Tongue (tissue), 3 donors: ENCODE measurements at places on chromosomes 11 and 22.
A peak's percentile ranks its signal among the peaks of the same experiment; 100 is the strongest.

GRCh38 chr11:5065027-5065426, 4.3 kb upstream of the OR52E1 start:
- DNase-seq: no peak

DNA sequence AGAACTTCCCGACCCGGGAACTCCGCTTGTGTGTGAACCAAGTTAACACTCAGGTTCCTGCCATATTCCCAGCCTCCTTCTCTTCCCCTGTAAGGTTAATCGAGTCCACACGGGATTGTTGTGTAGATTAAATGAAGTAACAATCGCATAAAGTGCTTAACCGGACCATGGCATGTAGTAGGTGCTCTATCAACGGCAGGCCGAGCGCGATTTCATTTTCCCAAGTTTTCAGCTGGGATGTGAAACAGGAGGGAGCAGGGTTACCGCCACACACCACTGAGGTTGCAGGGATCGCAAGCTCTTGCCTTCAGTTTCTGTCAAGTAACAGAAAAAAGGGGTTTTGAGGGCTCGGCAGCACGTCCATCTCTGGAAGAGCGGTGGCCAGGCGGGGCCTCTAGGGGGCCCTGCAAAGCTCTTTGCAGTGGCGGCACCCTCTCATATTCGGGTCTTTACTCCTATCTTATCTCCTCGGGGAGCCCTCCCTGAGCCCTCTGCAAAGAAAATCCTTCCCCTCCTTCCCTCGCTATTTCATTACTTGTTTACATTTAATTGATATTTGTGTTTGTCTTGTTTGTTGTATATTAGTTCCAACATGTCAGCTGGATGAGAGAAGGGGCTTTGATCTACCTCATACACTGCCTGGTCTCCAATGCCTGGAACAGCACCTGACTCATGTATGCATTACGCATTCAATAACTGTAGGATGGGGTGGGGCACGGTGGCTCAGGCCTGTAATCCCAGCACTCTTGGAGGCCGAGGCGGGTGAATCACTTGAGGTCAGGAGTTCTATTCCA, 816 bp upstream of the PLEKHA7 start:
- DNase-seq: peak; percentile 29

DNA sequence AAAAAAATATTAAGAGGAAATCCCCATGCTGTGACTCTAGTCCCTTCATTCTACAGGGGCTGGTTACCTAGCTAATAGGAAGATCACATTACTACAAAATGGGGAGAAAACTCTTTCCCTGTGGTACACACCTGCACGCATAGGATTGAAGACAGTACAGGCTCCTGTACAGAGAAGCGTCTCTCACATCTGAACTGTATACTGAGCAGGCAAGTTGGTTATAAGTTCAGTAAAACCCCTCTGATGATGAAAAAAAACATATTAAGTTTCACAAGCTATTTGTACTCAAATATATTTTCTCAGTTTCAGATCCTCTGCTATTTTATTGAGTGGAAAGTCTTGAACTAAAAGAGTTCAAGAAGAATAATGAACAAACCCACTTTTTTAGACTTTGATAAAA, 156.9 kb upstream of the HSD17B12 start:
- no peak for DNase-seq

DNA sequence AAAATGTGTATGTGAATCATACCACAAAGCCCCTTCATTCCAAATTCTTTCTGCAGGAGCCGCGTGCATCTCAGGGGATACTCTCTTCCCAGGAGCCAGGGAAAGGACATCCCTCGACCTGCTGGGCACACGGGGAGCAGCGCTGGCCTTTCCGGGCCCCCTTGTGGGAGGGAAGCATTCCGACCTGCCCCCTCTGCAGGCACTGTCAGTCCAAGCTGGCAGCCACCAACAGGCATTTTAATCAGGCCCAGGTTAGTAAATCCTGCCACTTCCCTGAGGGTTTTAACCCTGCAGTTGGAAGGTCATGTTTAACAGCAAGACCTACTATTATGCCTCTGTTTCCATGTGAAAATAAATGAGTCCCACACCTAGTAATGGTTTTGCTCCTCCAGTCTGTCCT, 391.5 kb downstream of the SHANK2 start:
- no peak for DNase-seq

- DNase-seq: peak; percentile 74
These were observed 12.7 kb downstream of the MYO18B start for GRCh38 chr22:25754527-25755202.

- DNase-seq: peak; percentile 68
These were observed 12.5 kb upstream of the NELL1 start for GRCh38 chr11:20656901-20657300.

- no peak for DNase-seq
These were observed 5.7 kb downstream of the RFPL1 start for GRCh38 chr22:29443861-29444792.

DNA sequence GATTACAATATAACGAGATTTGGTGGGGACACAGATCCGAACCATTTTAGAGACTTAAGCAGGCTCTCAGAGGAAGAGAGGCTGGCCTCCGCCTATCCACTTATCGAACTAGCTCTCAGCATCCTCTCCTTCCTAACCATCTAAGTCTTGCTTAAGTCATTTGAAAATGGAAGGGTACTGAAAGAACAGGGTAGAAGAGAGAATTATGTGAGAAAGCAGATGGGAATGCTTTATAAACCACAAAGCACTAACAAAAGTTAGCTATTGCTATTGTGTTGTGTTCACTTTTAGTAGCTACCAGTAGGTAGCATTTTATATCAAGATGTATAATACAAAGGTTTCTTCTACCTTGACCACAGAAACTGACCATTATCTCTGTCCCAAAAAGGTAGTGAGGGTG, 153.4 kb upstream of the CADM1 start:
- DNase-seq: no peak

DNA sequence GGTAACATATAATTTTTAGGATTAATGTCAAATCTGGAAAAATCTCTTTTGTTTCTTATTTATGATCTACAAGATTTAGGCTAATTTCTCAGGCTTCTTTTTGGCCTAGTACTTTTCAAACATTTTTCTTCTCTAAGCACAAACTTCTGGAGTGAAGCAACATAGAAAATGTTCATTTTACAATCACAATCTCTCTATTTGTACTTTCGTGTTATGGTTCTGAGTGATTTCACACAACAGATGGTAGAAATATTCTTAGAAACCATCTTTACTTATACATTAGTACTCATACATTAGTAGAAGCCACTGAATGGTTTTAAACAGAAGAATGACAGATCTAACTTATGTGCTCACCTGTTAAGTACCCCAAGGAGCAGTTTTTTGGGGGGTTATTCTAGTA, 106.3 kb upstream of the ANO3 start:
- DNase-seq: no peak

- DNase-seq: no peak
These were observed 14.9 kb downstream of the HEPHL1 start for GRCh38 chr11:94036096-94036495.

DNA sequence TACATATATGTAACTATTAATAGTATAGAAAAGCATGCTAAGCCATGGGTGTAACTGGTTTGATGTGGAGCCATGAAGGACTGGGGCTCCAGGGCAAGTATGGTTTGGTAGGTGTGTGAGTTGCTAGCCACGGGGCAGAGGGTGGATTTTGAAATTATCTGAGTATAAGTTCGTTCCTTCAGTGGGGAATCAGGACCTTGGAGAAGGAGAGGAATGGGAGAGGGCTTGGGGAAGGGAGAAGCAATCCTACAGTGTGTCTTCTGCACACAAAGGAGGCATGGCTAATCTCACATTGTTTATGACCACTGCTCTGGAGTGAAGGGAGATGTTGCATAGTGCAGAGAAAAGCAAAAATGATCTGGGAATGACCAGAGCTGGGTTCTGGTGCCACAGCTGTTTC, 127.8 kb upstream of the CADM1 start:
- DNase-seq: no peak

GRCh38 chr11:133787379-133788141, 57.8 kb downstream of the SPATA19 start:
- DNase-seq: peak; percentile 67

GRCh38 chr11:94988748-94989147, 15.2 kb downstream of the KDM4D start:
- DNase-seq: no peak

DNA sequence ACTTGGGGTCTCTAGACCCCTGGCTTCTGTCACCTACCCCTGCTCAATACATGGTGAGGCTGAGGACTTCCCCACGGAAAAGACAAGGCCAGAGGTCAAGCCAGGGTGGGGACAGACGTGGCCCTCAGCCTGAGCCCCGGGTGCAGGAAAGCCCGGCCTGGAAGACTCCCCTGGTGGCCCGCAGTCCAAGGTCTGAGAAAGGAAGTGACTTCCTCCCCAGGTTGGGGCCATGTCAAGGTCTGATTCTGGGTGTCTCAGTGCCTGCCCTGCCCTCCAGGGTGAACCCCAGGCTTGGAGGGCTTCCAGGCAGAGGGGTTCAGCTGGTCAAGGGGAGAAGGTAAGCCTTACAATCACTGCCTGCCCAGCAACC, 3.9 kb downstream of the CTSD start:
- no peak for DNase-seq

DNA sequence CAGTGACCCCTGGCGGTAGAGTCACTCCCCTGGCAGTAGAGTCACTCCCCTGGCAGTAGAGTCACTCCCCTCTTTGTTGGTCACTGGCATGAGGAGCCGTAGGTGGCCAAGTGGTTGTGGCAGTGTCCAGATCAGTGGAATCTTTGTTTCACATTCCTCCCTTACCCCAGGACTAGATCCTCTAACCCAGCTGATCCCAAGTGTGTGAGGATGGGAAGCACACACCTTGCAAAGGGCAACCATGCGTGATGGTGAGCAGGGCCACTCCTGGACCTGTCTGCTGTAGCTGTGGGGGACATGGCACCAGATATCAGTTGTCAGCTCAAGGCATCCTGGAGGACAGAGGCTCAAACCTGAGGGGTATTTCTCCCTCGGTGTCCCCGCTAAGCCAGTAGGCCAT, 37.8 kb downstream of the OSBP2 start:
- no peak for DNase-seq

DNA sequence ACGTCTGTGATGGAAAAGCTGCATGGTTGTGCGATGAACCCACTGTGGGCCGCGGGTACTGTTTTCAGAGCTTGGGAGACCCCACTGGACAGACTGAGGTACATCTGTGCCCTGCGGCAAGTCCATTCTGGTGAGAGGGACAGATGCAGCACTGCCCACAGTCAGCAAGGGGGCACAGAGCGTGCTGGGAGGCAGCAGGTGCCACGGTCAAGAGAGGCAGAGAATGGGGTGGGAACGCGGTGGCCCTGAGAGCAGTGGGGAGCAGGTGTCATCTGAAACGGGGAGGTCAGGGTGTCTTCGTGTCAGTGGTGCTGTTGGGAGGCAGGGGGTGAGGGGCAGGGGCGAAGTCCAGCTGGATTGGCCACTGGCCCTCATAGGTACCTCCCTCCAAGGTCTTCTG, 32.0 kb downstream of the TBC1D22A start:
- DNase-seq: no peak

- peak; percentile 24 for DNase-seq
These were observed at the start of gene CALCB for GRCh38 chr11:15073361-15074205. CALCB (plus strand) TSS chr11:15073593; CDS start chr11:15074719, 1,126 bp downstream.

DNA sequence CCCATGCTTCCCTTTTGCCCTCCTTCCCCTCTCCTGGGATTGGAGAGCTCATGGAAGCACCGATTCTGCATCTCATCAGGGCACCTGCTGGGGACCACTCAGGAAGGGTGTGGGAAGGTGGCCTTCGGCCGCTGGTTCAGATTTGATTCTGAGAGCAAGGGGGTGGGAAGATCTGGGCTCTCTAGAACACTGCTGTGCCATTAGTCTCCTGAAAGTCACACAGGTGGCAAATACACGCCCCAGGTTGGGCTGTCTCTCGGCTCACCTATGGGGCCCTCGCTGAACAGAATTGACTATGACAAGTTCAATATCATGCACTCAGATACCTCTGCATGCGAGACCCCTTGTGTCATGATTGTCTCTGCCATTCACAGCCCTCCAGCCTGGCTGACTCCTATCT, 12.8 kb upstream of the APOBEC3A start:
- DNase-seq: no peak

GRCh38 chr11:94111660-94112059, 17.0 kb upstream of the PANX1 start:
- no peak for DNase-seq

GRCh38 chr22:43388420-43388851, 23.4 kb upstream of the MPPED1 start:
- DNase-seq: peak; percentile 85

DNA sequence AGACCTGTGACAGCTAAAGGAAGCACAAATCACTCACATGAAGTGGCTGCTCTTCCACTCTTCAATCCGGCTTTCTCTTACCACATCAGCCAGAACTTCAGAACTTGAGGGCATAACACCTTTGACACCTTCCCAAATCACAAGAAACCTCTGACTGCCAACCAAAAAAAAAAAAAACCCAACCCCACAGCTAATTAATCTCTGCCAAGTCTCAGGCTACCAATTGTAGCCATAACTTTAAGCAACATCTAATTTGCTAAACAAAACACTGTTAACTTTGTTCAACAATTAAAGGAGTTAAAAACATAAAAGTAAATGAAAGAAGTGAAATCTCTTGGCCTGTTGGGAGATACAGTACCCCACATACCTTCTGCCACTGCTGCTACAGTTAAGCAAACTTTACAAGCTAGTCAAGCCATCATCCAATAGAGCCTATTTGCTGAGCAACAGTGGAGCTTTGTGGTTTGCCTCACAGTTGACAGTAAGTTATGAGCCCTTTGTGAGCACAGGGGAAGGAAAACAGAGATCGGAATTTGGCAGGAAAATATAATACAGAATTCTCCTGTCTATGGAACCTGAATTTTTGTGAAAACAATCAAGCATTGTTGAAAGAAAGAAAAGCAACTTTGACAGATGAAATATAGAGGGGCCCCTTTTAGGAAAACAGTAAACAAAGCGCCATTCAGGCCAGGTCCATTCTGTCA, at the start of gene SOX6:
Gene SOX6, minus strand, starts transcription at position 490 of the 704 bp plus-strand sequence. CDS start 15,298 bp downstream, outside the sequence.
- DNase-seq: peak; percentile 69

DNA sequence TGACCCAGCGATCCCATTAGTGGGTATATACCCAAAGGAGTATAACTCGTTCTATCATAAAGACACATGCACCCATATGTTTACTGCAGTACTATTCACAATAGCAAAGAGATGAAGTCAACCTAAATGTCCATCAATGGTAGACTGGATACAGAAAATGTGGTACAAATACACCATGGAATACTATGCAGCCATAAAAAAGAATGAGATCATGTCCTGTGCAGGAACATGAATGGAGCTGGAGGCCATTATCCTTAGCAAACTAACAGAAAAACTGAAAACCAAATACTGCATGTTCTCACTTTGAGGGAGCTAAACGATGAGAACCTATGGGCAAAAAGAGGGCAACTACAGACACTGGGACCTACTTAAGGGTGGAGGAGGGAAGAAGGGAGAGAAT, 146.8 kb downstream of the SBF2 start:
- no peak for DNase-seq

GRCh38 chr22:33515795-33516194, 404.5 kb downstream of the LARGE1 start:
- DNase-seq: no peak

- DNase-seq: peak; percentile 60
These were observed 25.2 kb downstream of the FLRT1 start for GRCh38 chr11:64060861-64061444.

DNA sequence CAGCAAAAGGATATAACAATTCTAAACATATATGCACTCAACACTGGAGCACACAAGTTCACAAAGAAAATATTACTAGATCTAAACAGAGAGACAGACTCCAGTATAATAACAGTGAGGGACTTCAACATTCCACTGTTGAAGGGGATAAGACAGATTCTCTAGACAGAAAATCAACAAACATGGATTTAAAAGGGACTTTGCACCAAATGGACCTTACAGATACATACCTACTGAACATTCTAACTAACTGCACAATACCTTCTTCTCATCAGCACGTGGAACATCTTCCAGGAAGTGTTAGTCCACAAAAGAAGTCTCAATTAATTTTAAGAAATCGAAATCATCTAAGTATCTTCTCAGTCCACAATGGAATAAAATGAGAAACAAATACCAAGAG, 26.6 kb downstream of the RSF1 start:
- no peak for DNase-seq
